ENCODE measurements at places on chromosomes 2 and 18. TPM values are rescaled to one million over a fixed set of nuclear protein-coding genes. Genes with fewer than 3 reads are reported as not detected.

The NETO1 gene
- total RNA-seq, result not detected

DNA sequence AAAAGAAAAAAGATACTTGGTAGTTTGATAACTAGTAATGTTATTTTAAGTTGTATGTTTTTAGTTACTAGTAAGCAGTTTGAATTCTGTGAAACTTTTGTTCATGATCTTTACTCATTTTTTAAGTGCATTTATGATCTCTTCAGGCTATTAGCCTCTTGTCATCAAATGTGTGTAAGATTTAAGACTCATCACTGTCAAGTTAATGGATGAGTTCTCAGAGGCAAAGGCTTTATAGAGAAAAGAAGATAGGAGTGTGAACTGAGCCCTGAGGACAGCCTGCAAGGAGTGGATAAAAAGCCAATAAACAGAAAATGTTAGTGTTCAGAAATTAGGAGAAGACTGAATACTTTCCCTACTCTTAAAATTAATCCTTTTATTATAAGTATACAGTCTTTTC is 13.5 kb downstream of the NDUFV2 start:
- no peak for DNase-seq

DNA sequence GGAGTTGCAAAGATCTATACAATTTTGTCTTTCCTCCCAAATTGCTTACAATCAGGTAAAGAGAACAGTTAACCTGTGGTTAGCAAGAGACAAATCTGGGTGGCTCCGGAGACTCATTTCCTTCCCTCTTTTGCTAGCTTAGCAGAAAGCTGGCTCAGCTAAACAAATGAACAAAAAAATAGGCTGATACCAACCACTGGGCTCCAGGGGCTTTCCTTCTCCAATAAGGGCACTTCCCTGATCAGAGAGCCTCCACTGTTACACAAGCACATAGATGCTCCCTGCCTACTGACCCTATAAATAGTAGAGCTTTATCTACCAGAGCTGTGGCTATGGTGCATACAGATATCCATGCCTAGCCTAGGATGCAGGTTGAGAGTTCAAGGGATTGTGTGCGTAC is 90.1 kb upstream of the ARL5A start:
- DNase-seq, result no peak

DNA sequence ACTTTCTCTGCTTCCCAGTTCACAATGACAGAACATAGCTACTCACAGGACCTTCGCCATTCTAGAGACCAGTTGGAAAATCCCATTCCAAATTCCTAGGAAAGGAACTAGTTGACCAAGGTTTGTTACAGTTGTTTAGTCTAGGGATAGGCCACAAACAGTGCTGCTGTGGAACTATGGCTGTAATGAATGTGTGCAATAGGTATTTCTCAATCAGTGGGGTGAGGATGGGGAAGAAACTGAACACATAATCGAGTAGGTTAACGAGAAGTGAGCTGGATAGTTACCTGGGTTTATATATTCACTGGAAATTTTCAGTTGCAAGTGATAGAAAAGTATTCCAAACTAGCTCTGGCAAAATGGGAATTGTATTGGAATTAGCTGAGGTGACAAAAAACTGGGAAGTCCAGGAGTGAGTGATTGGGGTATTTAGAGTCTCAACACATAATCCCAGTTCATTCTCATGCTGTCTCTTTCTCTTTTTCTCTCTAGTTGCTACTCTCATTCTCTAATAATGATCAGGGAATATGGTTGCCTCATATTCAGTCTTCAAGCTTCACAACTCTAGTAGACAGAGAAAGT is 18.2 kb upstream of the HMSD start:
- no peak for DNase-seq

- no peak for DNase-seq
Measured at GRCh38 chr2:46684661-46685060, 205.3 kb downstream of the TMEM247 start.

DNA sequence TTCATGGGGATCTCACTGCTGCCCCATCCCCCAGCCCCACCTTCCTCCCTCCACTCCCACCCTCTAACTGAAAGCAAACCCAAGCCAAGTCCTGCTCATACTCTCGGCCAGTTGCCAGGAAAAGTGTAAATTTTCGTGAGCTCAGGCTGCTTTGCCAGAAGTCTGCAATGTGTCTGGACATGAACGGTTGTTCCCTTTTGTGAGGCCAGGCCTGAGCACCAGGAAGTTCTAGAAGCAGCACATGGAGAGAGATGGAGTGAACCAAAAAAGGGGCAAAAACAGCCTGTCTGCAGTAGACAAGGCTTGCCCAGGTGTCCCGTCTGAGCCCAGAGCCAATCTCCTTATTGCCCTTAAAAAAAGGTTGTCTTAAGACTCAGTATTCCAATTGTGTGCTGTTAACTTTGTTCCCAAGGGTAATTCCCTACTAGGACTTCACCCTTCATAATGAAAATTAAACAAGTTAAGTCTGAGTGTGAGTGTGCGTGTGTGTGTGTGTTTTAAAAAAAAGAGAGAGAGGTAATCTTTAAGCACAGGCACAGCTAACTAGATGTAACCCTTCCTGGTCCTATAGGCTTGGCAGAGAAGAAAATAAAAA is 247.1 kb downstream of the BCL11A start:
- no peak for DNase-seq

The AFF3 gene
- total RNA-seq, result 3.1 TPM

GRCh38 chr2:113213061-113213930 is 39.5 kb downstream of the PSD4 start:
- DNase-seq, result peak; percentile 53
